ENCODE measurements at places on chromosomes 3 and 15.

DNA sequence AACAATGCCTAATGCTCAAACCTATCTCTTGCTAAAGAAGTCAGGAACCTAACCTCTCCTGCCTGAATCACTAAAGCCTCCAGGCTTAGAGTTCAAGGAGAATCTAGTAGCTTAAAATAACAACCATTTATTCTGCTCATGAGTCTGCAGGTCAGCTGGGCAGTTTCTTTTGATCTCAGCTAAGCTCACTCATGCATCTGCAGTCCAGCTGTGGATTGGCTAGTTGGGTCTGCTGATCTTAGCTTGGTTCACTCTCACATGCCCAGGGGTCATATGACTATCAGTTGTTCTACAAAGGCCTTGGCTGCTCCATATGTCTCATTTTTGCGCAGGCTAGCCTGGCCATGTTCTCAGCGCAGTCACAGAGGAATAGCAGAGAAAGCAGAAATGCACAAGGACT is 109.2 kb upstream of the STT3B start:
- DNase-seq: peak; percentile 12

DNA sequence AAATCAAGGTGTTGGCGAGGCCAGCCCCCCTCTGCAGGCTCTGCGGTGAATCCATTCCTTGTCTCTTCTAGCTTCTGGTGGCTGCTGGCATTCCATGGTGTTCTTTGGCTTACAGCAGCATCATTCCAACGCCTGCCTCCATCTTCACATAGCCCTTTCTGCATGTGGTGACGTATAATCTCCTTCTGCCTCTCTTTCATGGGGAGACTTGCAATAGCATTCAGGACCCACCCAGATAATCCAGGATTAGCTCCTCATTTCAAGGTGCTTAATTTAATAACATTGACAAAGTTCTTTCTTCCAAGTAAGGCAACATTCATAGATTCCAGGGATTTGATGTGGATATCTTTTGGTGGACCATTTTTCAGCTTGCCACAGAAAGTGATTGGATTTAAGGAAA is 35.8 kb downstream of the ISG20 start:
- DNase-seq: no peak

- DNase-seq: no peak
Observed at GRCh38 chr15:96336108-96336595, 5.7 kb downstream of the NR2F2 start.

DNA sequence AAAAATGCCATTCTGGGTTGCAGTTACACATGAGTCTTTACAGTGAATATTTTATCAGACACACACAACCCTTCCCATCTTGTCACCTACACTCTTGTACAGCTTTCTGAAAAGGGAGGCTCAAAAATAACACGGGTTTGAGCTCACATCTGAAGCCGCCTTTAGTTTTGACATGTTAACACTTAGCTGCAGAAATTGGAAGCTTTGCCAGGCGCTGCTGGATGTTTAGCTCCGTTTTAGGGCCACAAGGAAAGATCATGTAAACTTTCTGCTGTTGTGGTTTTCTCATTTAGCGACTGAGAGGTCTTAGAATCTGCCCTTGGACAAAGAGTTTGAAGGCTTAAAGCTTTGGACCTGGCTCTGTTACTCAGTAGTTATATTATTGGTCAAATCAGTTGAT is 120.1 kb downstream of the OXNAD1 start:
- no peak for DNase-seq

- peak; percentile 18 for DNase-seq
Observed at GRCh38 chr3:42805141-42805821, 991 bp upstream of the HIGD1A start.

- no peak for DNase-seq
Observed at GRCh38 chr3:185915642-185916041, 22.2 kb downstream of the TRA2B start.

GRCh38 chr3:42222942-42223693 is 42.9 kb downstream of the CCK start:
- DNase-seq: no peak

GRCh38 chr3:13193320-13194284 is 120.4 kb upstream of the IQSEC1 start:
- DNase-seq: no peak

- DNase-seq: no peak
Observed at GRCh38 chr15:70618929-70619328, 144.4 kb downstream of the UACA start.

DNA sequence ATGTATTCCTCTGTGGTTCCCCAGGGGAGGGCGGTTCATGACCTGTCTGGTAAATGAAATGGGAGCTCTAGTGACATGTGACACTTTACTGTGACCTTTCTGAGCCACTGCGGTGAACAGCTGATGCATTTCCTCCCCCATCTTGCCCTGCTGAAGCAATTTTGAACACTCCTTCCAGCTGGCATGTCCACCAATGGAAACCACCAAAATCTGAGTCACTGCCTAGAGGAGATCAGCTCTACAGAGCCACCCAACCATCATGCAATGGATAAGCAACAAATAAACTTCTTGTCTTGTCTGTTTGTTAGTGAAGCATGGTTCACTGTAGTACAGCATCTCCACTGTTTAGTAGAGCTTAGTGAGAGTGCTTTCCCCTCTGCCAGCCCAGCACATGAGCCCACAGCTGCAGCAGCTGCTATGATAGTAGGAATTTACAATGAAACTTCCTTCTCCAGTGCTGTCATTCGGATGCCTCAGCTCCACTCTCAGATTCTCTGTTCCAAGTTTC is 479.4 kb downstream of the NTRK3 start:
- peak; percentile 90 for DNase-seq

- no peak for DNase-seq
Observed at GRCh38 chr3:25396686-25397085, 31.4 kb upstream of the RARB start.

DNA sequence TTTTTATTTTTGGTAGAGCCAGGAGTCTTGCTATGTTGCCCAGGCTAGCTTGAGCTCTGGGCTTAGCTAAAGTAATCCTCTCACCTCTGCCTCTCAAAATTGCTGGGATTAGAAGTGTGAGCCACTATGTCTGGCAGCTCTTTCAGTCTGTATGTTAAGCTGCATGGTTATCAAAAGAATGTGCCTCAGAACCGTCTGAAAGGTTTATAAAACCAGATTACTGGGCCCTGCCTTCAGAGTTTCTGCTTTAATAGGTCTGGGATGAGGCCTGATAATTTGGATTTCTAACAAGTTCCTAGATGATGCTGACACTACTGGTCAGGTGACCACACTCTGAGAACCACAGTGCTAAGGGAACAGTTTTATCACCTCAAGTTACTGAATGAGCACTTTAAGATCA is 34.6 kb downstream of the SENP5 start:
- DNase-seq: no peak

DNA sequence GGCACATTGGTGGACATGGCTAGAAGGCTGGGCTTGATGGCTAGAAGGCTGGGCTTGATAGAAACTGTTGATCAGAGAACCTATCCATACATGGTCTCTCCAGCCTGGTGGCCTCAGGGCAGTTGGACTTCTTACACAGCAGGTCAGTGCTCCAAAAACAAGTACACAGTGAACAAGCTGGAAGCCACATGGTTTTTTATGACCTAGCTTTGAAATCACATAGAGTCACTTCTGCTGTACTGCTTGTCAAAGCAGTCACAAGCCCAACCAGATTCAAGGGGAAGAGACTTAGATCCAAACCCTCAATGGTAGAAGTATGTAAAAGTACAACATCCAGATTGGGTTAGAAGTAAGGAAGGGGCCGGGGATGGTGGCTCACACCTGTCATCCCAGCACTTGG is 89.4 kb upstream of the HES1 start:
- DNase-seq: no peak

DNA sequence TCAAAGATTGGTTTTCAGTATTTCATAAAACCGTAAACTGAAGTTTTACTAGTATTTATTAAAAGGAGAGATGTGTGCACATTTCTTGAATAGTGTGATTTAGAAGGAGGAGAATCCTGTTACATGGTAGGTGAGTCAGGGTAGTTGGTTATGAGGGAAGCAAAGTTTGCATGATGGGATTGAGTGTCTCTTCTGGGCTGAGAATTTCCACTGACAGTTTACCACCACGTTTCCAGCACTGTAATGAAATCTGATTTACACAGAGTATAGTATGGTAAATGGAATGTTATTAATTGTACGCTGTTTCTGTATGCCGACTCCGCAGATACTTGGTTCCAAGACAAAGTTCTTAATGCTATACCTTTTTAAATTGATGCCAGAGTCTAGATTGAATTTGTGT is 1.6 kb downstream of the NECTIN3 start:
- DNase-seq: peak; percentile 12

GRCh38 chr3:156787926-156788663 is 38.1 kb upstream of the LEKR1 start:
- DNase-seq: peak; percentile 81

DNA sequence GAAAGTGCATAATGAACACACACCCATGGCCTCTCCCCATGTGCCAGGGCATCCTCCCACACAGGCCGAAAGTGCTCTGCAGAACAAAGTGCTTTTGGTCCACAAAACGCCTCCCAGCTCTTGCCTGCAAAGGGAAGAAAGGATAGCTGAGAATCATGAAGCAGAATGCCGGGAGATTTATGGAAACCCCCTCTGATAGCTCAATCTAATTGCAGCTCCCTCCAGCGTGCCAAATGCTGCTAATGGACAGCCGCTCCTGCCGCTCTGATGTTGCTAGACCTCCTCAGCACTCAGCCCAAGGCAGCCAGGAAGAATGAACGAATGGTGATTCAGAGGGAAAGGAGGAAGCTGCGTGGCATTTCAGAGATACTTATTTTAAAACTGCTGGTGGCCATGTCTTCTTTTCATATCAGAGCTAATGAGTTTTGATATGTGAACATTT is 145.3 kb downstream of the TJP1 start:
- DNase-seq: peak; percentile 50

GRCh38 chr3:126440709-126440995 is 35.0 kb downstream of the ZXDC start:
- no peak for DNase-seq

- DNase-seq: no peak
Observed at GRCh38 chr3:46138581-46138980, 69.5 kb downstream of the CCR1 start.

GRCh38 chr3:149077628-149078027 is 8.7 kb downstream of the HLTF start:
- peak; percentile 43 for DNase-seq

DNA sequence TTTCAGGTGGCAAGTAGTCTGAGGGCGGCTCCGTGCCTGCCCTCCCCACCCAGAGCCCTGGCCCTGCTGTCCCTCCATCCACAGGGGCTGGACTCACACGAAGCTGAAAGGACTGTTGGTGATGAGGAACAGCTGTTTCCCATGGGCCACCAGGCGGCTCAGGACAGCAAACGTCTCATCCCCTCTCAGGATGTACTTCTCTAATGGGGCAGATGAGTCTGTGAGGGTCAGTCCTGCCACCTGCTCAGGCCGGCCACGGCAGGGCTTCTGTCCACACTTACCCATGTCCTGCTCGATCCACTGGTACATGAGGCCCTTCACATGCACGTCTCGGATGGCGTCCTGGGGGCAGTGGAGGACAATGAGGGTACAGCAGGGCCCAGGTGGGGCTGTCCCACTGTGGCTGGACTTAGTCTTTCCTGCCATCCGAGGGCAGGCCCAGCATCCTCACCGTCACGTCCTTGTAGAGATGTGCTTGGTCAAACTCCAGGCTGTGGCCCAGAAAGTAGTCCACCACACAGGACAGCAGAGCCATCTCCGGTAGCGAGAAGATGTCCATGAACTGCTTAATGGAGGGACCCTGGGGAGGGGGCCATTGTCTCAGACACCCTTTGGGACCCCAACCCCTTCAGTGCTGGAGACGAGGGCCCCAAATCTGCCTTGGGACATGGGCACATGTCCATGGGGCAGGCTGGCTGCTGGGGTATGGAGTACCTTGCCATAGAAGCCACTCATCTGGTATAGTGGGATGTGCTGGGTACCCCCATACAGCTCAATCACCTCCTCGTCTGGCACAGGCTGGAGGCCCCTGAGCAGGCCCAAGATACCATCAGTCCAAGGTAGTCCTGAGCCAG is 5.7 kb downstream of the NT5DC2 start:
- no peak for DNase-seq

DNA sequence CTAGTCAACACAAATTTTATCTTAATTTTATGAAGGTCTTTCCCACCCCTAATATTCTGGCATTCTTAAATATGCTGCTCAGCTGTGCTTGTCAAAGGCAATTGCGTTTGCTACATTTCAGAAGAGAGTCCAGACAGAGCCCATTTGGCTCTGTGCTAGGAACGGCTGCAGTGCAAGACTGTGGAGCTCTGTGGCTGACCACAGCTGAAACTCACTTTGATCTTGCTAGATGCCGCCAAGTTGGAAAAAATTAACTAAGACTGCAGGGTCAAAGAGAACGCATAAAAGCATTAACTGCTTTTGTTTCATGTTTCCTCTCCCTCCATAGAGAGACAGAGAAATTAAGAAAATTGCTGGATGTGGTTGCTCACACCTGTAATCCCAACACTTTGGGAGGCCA is 7.6 kb upstream of the PPP1R2 start:
- DNase-seq: no peak

DNA sequence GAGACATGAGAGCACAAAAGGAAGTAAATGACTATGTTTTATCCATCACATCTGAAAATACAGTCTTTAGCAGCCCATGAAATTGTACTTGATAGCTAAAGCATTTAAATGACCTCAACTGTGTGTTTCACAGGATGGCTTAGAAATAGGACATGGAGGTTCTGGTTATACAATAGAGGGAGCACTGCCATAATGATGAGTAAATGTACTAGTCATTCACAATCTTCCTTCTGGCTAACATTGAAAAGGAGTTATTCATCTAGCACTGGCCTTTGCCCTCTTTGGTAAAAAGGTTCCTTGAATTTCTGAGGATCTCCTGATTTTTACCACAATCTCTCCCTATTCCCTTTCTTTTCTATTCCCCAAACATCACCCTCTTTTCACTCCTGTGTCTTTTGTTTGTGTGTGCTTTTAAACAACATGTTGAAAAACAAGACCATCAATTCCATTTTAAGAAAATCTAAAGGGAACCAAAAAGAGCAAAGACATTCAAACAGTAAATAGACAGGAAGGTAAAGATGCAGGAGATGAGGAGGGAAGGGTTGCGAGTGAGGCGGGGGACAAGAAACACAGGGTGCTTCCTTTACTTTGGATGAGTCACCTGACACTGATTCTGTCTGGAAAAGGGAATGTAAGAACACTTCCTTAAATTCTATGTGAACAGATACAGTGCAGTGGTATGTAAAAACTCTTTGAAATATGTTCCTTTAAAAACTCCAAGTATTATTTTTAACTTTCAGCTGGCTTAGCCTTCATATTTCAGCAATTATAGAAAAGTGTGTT is 619.0 kb downstream of the MECOM start:
- DNase-seq: peak; percentile 38

DNA sequence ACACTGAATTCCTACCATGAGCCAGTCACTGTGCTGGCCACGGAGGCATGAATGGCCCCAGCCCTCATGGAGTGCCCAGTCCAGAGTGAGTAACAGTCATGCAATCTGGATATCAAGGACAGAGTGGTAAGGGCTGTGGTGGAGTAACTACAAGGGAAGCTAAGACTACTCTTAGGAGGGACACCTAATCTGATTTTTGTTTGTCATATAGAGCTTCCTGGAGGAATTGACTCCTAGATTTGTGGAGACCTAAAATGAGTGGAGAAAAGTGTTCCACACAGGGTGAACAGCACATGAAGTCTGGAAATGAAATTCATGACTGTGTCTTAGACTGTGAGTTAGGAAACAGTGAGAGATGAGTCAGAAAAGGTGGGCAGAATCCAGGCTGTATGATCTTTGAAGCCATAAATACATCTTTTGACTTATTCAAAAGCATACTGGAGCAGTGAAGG is 219.9 kb downstream of the NFKBIZ start:
- peak; percentile 66 for DNase-seq

Measured in AG20443 (cell line).